ENCODE measurements at places on chromosomes 11 and 22.

DNA sequence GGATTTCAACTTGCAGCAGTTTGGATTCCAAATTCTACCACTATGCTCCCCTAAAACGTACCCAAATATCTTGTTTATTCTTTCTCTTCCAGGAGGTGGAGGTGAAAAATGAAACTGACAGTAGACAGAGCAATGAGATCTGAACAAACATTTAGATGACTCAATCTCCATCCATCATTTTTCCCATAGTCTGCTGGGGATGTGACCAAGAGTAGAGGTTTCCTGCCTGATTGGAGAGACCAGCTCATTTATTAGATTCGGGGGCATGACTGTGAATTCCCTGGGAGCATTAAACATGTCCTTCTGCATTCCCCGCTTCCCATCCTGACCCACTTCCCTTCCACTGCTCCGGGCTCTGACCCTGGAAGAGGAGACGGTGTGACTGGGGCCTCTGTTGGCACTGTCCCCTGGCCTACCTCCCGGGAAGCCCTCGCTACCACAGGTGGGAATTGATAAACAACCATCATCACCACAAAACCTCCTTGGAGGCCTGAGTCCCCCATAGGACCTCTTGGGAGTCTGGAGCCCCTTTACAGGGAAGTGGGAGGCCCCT lies 20.3 kb downstream of the DKK3 start:
- DNase-seq = no peak

DNA sequence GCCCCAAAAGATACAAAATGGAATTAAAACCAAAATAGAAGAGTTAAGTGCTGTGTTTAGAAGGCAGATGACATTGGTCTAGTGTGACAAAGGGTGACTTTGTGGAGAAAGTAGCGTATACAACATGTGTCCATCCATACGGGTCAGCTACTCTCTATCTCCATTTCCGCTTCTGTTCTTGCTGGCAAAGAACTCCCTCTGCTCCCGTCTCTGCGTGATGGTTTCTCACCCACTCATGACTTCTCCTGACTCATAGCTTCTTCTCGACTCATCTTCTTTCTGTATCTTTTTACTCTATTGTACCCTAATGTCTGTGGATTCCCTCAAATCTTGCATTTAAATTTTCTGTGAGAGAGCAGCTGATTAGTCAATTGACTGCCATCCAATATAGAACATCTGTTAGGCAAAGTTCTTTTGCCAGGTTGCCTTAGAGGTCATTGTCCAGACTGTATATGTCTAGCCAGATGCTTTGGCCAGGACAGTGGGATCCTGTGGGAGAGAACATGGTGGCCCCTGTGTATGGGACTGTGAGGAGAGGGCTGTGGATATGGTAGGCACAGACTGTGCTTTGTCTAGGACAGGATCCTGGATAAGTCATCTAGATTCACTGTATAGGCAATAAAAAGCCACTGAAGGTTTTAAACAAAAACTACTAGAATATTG lies 28.4 kb downstream of the MMP13 start:
- no peak for DNase-seq

DNA sequence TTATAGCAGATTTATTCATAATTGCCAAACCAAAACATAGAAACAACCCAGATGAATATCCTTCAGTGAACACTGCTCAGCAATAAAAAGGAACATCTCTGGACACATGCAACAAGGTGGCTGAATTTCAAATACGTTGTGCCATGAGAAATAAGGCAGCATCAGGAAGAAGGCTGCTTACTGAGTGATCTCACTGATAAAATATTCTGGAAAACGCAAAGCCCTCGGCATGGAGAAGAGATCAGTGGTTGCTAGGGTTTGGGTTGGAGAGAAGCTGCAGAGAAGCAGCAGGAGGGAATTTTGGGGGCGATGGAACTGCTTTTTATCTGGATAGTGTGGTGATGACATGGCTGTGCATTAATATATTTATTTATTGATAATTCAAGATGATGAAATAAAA lies 11.0 kb upstream of the SHANK2 start:
- no peak for DNase-seq

- no peak for DNase-seq
Observed at GRCh38 chr11:48058064-48058463, 77.7 kb downstream of the PTPRJ start.

DNA sequence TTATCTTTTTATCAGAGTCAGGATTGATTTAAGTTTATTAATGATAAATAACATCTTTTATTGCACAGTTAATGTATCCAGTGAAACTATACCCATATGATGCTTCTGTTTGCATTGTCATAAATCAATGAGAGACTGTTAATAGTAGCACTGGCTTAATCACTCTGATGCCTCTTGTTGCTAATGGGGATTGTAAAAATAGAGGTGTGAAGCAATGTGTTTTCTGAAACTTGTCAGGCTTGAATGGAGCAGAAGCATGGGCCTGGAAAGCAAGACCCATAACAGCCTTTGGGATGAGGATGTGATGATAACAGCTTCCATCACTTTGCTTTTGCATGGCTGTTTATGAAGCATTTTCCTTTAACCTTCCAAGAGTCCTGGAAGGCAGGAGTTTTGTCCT lies 319.7 kb downstream of the DDX10 start:
- no peak for DNase-seq
